ENCODE measurements at places on chromosomes 4 and X. TPM values are rescaled to one million over a fixed set of nuclear protein-coding genes. Genes with fewer than 3 reads are reported as not detected.

The ENAM gene
- not detected for total RNA-seq

DNA sequence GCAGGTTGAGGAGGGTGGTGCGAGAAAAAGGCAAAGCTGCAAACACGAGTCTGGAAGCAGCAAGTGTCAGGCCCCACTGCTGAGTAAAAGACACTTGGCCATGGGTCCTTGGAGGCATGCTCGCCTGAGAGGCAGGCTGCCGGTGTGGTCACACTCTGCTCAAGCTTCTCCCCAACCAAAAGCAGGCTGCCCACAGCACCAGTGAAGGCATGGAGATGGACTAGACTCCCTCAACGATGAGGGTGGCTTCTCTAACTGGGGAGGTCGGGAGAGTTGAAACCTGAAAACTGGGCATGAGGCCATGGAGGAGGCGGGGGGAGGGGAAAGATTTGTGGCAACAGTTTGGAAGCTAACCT lies 86.5 kb downstream of the ATG4A start:
- DNase-seq, result no peak

DNA sequence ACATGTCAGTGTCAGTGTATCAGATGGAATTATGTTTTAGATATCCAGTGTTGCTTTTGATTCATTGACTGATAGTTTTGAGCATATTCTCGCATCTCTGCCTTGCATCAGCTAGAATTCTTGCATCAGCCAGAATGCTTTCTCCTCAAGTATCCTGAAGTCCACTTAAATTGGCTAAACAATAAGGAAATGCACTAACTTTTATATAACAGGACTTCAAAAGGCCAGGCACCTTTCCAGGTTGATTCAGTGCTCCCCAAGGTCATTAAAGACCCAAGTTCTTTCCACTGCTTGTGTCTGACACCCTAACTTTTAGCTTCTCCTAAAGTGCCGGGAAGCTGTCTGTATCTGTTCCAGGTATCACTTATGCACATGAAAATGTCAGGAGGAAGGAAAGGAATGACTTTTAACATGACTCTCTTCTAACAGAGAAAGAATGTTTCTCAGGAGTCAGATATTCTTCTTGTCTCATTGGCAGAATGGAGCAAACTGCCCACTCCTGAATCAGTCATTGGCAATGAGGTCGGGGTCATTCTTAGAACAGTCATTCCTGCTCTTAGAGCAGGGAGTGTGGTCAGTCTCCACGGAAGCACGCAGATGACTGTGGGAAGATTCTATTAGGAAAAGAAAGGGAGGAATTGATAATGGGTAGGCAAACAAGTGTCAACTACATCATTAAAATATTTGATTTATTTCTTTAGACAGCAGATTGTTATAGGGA lies 92.9 kb upstream of the TLL1 start:
- no peak for DNase-seq

DNA sequence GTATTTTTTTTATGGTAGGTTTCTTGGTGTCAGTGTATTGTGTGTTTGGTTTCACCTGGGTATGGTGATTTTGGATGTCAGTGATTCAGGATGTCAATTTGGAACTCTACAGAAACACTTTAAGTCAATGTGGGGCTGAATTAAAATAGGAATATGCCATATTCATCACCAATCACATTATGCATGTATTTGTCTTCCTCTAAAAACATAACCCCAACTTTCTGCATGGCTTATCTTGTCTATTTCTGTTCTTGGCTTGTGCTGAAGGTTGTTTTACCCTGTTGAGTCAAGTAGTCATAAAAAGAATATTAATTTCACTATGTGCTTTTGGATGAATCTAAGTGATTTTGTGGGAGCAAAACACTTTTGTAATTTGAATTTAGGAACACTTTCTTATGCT lies 19.0 kb downstream of the ZNF721 start:
- DNase-seq, result no peak

DNA sequence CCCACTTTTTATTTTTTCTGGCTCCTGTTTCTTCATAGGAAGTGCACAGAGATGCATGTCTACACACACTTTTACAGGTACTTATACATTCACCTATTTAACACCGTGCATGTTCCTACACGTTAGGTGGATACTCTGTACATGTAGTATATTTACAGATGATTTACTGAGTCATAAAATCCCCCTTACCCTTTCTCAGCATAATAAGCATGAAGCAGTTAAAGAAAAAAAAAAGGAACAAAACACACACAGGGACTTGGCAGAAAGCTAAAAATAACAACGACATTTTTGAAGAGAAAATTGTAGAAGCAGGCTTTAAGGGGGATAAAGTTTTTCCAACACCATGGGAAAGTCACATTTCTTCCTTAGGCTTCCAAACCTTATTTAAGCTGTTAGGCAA lies 96.4 kb upstream of the IQCM start:
- no peak for DNase-seq

DNA sequence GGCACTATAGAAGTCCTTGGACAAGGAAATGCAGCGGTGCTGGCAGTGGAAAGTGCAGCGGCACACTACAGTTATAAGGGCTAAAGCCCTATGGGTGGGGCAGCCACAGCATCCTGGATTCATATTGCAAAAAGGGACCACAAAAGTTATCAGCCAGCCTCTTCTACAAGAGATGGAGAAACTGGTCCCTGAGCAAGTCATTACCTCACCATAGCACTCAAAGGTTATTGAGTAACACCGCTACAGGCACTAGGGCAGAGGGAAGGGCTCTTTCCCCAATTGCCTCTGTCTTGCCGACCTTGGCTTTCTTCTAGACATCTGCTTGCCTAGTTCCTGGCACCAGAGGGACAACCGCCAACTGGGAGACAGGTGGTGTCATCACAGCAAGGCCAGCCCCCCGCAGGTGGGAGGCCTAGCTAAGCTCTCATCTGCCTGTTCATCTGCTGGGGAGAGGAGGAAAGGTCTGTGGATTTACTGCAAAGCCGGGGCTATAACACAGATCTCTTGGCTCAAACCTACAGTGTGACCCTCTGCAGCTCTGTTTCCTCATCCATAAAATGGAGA lies 600.0 kb downstream of the BCOR start:
- DNase-seq, result no peak

The CT47B1 gene
- total RNA-seq, result not detected

The PCDH11X gene
- total RNA-seq, result 0.32 TPM

- DNase-seq, result no peak
Measured at GRCh38 chrX:101395789-101396188, 5.0 kb downstream of the RPL36A start.

The EPGN gene
- total RNA-seq, result not detected

GRCh38 chr4:151933122-151933827 lies 172.5 kb upstream of the GATB start:
- no peak for DNase-seq

DNA sequence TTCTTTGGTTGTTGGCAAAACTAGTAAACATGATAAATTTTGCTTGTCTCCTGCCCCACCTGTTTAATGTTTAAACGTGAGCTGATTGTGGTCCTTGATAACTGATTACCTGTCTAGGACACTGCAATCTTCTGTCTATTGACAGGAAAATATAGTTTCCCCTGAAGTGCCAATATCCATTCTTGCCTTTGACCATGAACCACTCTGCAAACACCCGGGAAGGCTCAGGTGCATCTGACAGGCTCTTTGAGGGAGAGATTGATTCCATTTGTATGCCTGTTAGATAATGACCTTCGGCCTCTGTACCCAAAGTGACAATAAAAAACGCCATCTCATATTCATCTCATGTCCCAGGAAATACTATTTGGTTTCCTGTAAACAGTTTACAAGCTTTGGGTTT lies 453.0 kb downstream of the CENPC start:
- DNase-seq, result no peak

The COPS4 gene
- total RNA-seq, result 34.8 TPM

The MAP3K15 gene
- total RNA-seq, result not detected

GRCh38 chr4:169437299-169438047 lies 166.7 kb upstream of the SH3RF1 start:
- DNase-seq, result no peak

DNA sequence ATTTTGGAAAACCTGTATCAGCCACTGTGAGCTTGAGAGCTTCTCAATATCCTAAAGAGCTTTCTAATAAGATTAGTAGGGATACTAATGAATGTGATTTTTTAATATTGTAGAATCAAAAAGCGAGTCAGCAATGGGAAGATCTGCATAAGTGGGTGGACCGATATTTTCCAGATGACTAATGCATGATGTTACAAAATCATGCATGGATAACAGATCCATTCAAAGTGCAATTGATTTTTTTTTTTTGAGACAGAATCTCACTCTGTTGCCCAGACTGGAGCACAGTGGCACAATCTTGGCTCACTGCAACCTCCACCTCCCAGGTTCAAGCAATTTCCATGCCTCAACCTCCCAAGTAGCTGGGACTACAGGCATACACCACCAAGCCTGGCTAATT lies 7.3 kb upstream of the CLDN2 start:
- no peak for DNase-seq

- DNase-seq, result no peak
Measured at GRCh38 chrX:43469391-43470054, 186.6 kb upstream of the MAOA start.

DNA sequence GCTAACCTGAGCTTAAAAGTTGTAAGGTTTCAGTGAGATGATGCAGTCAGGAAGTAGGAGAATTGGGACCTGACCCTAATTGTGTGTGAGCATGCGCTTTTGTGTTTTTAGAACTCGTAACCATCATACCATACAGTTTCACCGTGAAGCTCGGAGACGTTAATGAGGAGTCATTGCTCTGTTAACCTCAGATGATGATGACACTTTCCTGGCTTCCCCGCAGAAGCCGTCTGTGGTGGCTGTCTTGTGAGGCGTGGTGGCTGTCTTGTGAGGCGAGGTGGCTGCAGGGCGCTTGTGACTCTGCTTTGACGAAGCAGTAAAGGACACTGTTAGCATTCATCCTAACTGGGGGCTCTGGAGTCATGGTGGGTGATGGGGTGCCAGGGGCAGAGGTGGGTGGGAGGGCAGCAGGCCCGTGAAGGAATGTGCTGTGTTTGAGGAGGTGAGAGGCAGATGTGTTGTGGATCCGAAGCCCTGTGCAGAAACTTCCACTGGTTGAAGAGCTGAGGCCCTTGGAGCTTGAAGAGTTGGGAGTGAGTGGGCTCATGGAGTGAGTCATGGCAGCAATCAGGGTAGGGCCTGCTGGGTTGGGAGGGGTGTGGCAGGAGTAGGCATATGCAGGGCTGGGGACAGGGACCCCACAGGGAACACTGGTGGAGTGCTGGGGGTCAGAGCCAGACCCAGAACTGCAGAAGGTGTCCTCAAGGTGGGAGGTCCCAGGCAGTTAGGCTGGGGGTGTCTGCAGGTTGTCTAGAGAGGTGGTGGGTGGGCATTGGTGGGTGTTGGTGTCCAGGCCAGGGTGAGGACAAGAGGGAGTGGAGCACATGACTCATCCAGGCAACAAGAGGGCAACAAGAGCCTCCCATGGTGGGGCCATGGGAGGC lies 57.4 kb downstream of the NSD2 start:
- DNase-seq, result no peak

The PLP1 gene
- 3.8 TPM for total RNA-seq

DNA sequence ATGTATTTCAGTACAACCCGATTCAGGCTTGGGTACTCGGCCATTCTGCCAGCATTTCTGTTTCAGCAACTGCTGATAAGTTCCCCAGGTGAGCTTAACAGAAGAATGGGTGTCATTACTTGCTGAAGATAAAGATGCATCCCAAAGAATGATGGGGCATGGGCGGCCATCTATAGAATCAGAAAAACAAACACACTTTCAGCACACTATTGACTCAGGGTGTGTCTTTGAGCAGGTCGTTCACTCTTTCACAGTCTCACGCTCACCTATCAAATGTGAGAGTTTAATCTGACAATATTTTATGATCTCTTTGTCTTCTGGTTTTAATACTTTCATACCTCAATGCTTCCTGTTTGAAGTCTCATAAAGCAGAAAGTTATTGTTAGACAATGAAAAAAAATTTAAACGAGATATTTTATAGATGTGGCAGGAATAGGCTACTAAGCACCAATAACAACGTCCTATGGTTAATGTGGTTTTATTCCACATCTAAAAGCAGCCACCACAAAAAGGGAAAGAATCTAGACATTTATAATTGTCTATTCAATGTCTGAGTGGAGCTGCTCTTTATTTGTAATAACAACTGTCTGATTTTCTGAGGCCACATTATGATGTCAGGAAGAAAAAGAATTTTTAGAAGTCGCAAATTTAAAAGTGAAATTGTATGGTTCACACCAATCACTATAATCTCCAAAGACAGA lies 17.0 kb downstream of the GASK1B start:
- DNase-seq, result peak; percentile 42

The GUCY1B1 gene
- 20.3 TPM for total RNA-seq

The GABRQ gene
- total RNA-seq, result not detected

The VCX3A gene
- total RNA-seq, result not detected

GRCh38 chrX:152735860-152736511 lies 2.4 kb downstream of the MAGEA12 start:
- no peak for DNase-seq

DNA sequence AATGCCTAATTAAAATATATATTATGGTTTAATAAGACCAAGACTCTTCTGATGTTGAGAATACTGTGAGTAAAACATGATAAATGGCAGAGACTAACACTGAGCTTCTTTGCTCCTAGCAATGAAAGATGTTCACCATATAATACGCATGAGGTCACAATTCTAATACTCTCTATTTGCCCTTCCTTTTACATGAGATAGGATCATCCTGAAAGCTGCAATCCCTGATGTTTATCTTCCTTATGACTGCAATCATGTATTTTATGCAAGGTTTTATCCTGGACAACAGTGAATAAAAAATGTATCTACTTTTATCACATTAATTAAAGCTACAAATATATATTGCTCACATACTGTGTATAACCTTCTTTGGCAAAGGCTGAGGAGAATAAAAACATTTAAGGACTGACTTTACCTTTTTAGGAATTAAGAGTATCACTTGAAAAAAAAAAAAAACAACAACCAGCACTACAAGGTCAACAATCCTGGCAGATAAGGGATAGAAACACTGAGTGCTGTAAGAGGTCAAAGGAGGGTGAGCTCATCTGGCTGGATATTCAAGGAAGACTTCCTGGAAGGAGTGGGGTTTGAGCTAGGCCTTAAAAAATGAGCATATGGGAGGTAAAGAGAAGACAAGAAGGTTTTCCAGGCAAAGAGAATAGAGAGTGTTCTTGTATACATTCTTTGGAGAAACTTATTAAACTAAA lies 99.9 kb downstream of the AREG start:
- DNase-seq, result no peak

The MYOZ2 gene
- 0.32 TPM for total RNA-seq

The GLRA2 gene
- 0.79 TPM for total RNA-seq

DNA sequence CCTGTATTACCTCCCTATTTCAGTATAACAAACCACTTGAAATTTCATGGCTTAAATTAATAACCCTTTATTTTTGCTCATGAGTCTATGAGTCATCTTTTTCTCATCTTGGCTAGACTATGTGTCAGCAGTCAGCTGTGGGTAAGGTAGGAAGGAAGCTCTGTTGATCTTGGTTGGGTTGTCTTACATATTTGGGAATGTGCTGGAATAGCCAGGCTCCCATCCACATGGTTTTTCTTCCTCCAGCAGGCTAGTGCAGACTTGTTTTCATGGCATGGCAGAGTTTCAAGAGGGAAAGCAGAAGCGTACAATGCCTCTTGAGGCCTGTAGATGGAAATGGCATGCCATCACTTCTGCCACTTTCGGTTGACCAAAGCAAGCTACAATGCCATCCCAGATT lies 89.7 kb downstream of the LINC00632 start:
- no peak for DNase-seq

The TLR8 gene
- 0.37 TPM for total RNA-seq

GRCh38 chr4:144645631-144646522 lies at the start of gene HHIP:
HHIP (plus strand) TSS chr4:144646156; CDS start chr4:144646676, 520 bp downstream.
- peak; percentile 25 for DNase-seq

The MID2 gene
- total RNA-seq, result 4.6 TPM
